ENCODE measurements at places on chromosomes 6 and 20.

- peak; percentile 66 for DNase-seq
Observed at GRCh38 chr20:53413186-53413631, 180.4 kb downstream of the ZNF217 start.

GRCh38 chr6:150417899-150418826 lies 49.4 kb downstream of the IYD start:
- DNase-seq, result no peak

- no peak for DNase-seq
Observed at GRCh38 chr6:104466306-104466705, 393.4 kb downstream of the HACE1 start.

DNA sequence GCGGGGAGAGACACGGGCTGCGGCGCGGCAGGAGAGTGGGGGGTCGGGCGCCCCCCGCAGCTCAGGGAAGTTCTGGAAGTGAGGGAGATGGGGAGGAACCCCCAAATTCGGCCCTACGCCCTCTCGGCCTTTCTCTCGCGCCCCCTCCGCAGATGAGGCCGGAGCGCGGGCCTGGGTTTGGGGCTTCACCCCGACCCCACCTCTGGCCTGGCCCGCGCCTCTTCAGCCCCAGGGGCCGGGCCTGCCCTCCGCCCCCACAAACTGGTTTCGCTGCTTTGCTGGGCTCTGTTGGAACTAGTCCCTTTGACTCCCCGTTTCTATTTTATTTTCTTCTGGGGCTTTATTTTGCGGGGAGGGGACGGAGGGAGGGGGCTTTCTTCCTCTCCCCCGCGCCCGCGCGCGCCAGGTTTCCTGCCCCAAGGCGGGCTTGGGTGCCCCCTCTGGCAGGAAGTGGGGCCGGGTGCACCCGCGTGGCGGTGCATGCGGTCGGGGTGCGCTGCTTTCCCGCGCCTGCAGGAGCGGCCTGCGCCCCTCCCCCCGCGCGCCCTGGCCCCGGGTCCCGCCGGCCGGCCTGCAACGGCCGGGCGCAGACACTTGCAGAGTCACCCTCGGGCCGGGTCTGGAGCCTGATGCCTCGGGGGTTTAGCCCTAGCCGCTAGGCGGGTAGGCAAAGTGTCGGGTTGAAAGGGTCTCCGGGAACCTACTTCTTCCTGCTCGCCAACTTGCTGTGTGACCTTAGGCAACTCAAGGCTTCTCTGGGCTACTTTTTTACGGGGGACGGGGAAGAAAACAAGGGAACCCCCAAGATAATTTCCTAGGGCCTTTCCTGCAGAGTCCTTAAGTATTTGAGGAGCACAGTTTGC lies 1.3 kb downstream of the HMGA1 start:
- no peak for DNase-seq

DNA sequence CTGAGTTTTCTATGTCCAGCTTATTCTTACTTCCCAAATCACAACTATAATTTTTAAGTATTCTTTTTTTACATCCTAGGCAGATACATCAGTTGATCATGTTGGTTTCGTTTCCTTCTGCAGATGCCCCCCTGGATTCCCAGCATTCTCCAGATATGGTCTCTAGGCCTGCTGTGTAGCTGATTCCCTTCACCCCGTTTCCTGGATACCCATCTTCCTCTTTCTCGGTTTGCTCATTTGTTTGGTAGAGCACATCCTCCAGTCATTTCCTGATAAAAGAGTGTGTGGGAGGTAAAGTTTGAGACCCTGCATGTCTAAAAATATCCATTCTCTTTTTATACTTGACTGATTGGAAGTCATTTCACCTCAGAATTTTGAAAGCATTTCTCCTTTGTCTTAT lies 66.4 kb downstream of the ANKS1A start:
- no peak for DNase-seq

GRCh38 chr6:11722220-11722619 lies 56.4 kb downstream of the ADTRP start:
- DNase-seq, result no peak

DNA sequence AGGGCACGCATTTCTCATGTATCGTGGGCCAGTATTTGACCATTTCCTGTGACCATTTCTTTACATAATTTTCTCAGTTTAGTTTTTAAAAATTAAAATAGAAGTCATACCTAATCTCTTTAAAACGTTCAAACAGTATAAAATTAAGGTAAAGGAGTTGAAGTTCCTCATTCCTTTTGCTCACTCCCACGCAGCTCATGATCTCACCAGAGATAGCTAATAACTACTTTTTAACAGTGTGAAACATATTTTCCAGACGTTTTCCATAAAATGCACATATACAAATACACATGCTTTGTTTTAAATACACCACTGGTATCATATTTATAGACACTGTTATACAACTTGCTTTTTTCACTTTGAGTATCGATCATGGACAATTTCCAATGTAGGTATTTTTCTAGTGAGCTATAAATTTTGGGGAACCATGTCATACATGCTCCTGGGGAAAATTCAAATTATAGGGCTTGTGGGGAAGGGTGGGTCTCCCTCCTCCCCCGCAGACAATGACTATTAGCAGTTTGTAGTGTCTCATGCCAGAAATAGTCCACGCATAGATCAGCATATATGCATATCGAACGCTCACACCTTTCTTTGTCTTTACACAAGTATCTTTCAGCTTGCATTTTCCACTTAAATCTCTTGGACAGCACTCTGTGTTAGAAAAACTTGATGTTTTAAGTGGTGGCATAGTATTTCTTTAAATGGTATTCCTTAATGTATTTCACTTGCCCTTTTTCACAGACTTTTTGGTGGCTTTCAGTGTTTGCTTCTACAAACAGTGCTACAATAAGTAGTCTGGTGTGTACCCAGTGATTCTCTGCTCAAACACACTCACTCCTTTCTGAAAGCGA lies 145.5 kb upstream of the ZNF217 start:
- no peak for DNase-seq

- no peak for DNase-seq
Observed at GRCh38 chr6:44621846-44622245, 234.3 kb downstream of the CDC5L start.
